CD4-positive, alpha-beta T cell treated with Interleukin-12 subunit alpha and Interleukin-12 subunit beta, for 1 hour (primary cell): ENCODE measurements at places on chromosomes 16 and 17.
A peak's percentile ranks its signal among the peaks of the same experiment; 100 is the strongest.

DNA sequence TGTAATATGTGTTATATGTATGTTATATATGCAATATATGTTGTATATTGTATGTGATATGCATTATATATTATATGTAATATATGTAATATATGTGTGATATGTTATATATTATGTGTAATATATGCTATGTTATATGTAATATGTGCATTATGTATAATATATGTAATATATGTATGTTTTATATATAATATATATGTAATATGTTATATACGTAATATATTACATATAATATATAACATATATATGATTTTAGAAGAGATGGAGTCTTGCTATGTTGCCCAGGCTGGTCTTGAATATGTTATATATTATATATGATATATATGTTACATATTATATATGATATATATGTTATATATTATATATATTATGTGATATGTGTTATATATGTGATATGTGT, 65.5 kb upstream of the DNAH17 start:
- DNase-seq = no peak

- no peak for DNase-seq
Observed at GRCh38 chr16:49460786-49461470, 87.3 kb downstream of the C16orf78 start.

GRCh38 chr17:6402258-6402657, 32.7 kb downstream of the AIPL1 start:
- no peak for DNase-seq

GRCh38 chr16:87806641-87807546, 41.1 kb upstream of the KLHDC4 start:
- peak; percentile 21 for DNase-seq

- DNase-seq = no peak
Observed at GRCh38 chr16:51538707-51539498, 387.8 kb upstream of the SALL1 start.

DNA sequence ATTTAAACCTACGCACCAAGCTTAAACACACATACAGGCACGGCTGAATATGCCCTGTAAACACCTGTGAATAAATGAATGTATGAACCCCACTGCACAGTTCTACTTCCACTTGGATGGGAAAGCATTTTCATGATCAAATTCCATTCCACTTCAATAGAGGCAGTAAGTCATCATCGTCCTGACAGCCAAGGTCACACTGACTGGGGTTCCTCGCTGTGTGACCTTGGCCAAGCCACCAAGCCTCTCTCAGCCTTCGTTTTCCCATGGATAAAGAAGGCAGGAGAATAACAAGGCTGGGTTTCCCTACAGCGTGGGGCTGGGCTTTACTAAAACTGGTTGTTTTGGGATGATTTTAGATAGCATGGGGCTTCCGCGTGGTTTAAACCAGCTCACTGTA, 82.8 kb downstream of the TBC1D16 start:
- no peak for DNase-seq

DNA sequence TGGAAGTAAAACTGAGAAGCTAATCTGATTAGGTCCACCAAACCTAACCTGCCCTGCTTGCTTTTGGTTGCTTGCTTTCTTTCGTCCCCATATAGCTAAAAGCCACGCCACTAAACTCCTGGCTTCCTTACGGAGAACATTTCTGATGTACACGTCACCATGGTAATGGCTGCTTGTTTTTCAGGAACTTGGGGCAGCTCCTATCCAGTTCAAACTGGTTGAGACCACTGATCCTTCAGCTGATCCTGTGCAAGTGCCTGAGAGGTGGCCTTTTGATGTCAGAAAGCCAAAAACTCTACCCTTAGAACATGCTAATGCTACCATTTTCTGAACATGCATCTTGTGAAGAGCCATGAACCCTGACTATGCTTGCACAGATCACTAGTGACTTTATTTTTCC, 14.4 kb upstream of the DHRS7C start:
- no peak for DNase-seq
